ENCODE measurements at places on chromosomes 6 and 20.

DNA sequence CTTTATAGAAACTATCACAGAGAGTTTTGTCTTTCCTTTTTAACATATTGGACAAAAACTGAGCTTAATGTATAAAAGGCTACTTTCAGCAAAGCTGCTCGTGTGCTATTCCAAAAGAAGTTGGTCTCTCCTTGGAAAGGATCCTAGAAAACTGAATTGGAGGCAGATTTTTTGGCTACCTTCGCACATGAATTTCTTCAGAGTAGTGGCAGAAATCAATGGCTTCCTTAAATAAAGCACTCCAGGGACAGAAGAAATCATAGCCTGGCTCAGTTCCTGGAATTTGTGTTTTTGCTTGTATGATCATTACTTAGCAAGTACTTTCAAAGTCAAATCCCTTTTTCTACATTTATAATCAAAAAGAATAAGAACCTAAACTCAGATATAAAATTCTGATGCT lies 780.3 kb downstream of the PHF3 start:
- DNase-seq: no peak

DNA sequence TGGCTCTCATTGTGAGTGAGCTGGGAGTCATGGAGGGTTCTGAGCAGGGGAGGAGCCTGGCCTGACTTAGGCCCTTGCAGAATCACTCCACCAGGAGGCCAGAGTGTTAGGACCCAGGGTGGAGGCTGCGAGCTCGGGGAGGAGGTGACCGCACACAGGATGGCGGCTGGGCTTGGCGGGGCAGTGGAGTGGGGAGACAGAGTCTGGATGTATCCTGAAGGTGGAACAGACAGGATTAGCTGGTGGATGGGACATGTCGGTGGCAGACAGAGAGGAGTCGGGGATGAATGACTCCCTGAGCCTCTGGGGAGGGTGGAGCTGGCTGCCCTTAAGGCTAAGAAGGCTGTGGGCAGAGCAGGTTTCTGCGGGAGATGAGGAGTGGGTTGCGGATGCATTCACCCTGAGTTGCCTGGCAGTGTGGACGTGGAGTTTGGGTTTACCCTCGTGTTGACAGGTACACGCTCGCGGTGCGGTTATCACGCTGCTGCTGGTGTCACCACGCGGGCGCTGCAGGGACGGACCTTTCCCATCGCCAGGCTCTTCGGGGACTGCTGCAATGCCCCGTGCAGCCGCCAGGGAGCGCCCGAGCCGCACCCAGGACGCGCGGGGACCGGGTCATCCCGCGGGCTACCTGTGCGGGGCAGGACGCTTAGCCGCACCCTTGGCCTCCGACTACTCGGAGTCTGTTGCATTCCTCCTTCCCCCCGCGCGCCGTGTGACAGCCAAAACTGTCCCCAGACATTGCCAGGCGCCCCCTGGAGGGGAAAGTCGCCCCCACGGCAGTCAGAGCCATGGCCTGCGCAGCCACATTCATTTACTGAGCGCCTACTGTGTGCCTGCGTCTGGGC lies 43.0 kb upstream of the PTGIS start:
- peak; percentile 69 for DNase-seq

DNA sequence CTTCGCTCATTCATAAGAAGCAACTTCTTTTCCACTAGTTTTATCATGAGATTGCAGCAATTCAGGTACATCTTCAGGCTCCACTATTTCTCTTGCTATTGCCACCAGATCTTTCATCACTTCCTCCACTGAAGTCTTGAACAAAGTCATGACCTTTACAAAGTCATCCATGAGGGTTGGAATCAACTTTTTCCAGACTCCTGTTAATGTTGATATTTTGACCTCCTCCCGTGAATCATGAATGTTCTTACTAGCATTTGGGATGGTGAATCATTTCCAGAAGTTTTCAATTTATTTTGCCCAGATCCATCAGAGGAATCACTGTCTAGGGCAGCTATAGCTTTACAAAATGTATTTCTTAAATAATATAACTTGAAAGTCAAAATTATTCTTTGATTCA lies 1.5 kb downstream of the CENPQ start:
- no peak for DNase-seq

DNA sequence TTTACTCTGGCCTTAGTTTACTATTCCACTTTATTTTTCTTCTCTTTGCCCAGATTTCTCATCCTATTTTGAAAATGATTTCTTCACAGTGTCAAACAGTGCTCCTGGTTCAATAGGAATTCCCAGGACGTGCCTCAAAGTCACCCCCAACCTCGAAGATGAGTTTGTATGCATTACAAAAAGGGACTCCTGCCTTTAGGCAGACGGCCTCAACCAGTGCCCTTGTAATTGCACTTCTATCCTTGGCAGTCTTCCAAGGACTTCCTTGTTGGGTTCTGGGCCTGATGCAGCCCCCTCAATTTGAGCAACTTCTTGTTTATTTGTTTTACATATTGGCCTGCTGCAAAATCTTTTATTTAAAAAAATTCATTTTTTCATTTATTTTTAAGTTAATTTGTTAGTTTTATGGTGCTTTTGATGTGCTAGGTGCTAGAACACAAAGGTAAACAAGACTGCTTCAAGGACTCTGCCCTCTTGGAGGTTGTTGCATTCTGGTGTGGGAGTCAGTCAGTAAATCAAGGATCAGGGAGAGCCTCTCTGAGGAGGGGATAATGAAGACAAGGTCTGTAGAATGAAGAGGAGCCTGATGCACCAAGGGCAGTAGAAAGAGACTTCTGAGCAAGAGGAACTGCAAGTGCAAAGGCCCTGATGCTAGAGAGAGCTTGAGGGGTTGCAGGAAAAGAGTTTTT lies 181.5 kb upstream of the LAMP5 start:
- no peak for DNase-seq

DNA sequence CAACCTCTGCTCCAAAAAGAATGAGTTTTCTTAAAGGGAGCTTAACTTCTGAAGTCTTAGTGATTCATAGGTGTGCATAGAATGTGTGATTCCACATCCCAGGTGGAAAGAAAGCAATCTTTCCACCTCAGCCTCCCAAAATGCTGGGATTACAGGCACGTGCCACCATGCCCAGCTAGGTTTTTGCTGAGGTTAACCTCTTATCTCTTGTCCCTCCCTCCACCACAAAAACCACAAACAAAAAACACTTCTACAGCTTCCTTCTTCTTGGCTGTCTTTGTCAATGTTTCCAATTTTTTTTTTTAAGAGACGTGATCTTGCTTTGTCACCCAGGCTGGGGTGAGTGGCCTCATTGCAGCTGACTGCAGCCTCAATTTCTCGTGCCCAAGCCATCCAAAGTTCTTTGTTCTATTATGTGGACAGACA lies 8.1 kb upstream of the CSE1L start:
- no peak for DNase-seq

GRCh38 chr6:157762636-157763035 lies 60.4 kb upstream of the SNX9 start:
- no peak for DNase-seq

DNA sequence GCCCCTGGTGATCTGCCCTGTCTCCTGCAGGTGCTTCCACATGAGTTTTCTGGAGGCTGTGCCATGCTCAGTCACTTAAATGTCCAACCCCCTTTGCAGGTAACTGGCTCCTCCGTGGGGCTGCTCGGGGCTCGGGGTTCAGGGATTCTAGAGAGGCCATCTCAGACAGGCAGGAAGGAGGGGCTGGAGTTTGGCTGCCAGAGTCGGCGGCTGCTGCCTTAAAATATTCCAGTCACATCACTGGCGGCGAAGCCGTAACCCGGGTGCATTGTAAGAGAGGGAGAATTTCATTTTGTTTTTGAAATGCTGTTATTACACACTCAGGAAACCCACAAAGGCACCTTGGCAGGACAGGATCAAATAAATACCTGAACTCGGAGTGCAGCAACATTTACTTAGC lies 212.9 kb upstream of the PMEPA1 start:
- DNase-seq: no peak

GRCh38 chr20:313948-314347 lies 11.4 kb upstream of the SOX12 start:
- no peak for DNase-seq

DNA sequence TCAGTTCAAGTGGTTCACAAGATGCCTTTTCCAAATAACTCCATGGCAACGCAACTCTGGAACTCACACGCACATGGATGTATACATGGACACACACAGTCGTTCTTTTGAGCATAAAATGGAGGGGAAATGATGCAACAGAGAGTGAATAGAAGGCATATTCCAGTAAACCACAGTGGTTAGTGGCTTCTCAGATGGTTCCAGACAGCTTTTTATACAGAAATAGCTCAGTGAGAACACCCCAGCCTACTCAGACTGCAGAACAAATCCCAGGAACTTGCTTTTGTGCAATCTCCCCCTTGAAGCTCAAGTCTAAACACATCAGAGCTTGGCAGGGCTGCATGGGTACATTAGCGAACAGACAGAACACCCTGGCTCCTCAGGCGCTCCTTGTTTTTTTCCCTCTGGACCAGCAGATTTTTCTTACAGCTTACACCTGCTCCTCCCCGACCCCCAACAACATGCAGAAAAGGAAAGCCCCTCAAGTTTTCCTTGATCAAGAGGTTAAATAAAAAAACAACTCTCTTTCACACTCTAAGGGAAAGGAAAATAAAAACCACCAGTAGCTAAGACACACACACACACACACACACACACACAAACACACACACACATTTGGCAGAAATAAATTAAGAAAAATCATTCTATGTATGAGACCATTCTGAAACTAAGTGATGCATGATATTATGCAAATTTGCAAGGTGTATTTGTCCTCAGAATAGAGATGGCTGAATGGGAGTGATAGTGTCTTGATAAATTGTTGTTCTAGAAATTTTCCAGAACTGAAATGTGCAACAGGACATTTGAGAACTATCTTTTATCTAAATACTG lies 51.2 kb upstream of the RANBP9 start:
- no peak for DNase-seq

GRCh38 chr6:30487926-30488325 lies 1.4 kb upstream of the HLA-E start:
- DNase-seq: no peak

GRCh38 chr6:142265476-142265875 lies 36.3 kb upstream of the ADGRG6 start:
- DNase-seq: no peak

DNA sequence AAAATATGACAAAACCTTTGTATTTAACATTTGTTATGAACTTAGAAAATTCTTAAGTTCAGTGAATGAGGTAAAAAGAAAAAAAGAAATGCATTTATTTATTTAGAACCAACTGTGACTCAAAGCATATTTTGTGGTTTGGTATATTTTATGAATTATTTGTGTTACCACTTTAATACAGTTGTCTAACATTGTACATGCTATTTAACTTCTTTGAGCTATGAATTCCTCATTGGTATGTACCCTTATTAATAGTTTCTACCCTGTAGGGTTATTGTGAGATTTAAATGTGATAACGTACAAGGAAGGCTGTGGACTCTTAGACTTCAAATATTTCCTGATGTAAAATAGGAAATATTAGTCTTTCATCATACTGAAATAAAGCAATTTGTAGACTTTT lies 162.6 kb downstream of the MMUT start:
- DNase-seq: no peak

GRCh38 chr6:30754631-30755030 lies 10.3 kb upstream of the IER3 start:
- no peak for DNase-seq

DNA sequence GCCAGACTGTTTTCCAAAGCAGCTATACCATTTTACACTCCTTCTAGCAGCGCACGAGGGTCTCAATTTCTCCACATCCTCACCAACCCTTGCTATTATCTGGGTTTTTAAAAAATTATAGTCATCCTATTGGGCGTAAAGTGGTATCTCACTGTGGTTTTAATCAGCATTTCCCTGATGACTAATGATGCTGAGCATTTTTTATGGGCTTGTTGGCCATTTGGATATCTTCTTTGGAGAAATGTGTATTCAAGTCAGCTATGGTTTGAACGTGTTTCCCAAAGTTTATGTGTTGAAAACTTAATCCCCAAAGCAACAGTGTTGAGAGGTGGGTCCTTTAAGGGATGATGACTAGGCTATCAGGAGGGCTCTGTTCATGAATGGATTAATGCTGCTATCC lies 6.7 kb downstream of the MCUR1 start:
- no peak for DNase-seq

- DNase-seq: no peak
Measured at GRCh38 chr6:83442752-83443151, 11.9 kb upstream of the ME1 start.

- DNase-seq: no peak
Measured at GRCh38 chr6:4812068-4812467, 35.9 kb downstream of the CDYL start.

DNA sequence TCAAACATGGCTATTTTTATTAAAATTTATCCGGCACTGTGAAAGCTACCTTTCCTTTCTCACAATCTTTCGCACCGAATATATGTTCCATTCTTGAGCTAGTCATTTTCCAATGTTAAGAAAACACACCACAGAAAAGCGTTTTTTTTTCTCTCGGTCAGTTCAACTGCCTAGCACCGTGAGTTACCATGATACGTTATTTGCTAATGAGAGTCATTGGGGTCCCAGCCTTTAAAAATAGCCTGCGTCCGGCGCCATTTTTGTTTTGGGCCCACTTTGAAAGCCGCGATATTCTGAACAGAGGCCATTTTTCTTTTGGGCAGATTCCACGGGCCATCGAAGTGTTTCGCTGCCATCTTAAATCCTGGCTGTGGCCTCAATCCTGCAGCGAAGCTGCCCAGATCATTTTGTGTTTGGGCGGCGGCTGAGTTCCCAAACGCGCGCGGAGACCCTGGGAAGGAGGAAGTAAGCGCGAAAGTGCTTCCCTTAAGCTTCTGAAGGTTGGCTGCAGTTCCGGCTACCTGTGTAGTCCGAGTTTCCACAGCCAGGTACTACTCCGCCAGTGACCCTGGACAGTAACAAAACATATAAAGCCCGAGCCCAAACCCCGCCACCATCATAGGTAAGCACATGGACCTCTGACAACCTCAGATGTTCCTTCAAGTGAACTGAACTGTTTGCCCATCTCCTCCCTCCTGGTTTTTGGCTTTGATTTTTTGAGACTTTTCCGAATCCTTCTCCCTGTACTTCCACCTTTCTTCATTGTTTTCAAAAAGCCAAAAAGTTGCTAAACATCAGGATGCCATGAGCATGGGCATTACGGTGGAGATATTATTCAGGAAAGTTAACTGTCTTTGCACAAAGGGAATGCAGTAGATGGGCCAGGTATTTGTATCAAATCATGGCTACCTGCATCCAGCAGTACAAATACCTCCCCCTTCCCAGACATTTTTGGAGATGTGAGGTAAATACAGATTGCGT lies at the start of gene SLX4IP:
SLX4IP (plus strand) TSS at position 474 of the 981 bp plus-strand sequence. CDS start 22,900 bp downstream, outside the sequence.
- peak; percentile 75 for DNase-seq

DNA sequence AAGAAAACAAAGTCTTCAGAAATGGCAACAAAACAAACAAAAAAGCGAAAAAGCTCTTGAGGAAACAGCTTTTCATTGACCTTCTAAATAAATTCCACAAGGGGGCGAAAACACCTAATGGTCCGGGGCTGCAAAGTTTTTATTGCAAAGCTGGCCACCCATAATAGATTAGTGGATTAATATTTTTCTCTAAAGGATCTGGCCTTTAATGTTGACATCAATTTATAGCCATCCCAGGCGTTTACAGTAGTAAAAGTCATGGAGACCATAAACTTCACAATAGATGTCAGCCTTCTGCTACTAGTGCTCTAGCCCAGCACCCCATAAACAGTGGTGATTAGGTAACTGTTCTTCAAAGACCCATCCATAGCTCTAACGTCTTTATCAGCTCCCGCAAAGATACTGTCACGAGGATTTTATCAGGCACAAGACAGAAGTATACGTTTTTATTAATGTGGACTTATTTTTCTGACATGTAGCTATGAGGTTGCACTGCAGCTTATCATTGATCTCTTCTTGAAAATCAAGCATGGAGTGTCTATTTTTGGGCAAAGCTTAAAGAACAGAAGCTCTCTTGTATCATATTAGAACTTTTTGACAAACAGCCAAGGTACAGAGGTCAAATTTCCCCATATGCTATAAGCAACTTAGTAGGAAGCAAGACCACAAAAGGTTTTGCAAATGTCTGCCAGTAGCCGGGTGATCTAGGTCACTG lies 4.7 kb downstream of the CITED2 start:
- DNase-seq: no peak
